ENCODE measurements at places on chromosomes 7 and 10.

- no peak for DNase-seq
Measured at GRCh38 chr7:108307595-108307994, 148.6 kb downstream of the NRCAM start.

GRCh38 chr7:24972991-24973390, 7.0 kb downstream of the OSBPL3 start:
- no peak for DNase-seq

GRCh38 chr7:43294080-43294630, 181.7 kb downstream of the HECW1 start:
- peak; percentile 3 for DNase-seq

DNA sequence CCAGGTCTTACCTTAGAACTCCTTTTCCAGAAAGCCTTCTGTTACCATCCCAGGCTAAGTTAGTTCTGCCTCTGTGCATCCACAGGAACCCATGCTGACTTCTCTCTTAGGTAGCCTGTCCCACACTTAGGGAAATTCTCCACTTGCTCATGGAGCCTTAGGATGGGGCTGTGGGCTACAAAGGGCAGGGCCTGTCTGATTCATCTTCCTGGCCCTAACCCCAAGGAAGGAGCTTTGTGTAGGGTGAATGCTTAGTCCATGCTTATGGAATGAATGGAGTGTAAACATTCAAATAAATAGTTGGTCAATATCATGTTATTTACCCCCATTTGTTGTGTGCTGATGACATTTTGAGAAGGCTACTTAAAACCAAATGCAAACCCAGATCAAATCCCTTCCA, 54.7 kb downstream of the EMX2 start:
- DNase-seq, result no peak

- DNase-seq, result no peak
Measured at GRCh38 chr10:94320285-94320914, 42.3 kb downstream of the NOC3L start.

DNA sequence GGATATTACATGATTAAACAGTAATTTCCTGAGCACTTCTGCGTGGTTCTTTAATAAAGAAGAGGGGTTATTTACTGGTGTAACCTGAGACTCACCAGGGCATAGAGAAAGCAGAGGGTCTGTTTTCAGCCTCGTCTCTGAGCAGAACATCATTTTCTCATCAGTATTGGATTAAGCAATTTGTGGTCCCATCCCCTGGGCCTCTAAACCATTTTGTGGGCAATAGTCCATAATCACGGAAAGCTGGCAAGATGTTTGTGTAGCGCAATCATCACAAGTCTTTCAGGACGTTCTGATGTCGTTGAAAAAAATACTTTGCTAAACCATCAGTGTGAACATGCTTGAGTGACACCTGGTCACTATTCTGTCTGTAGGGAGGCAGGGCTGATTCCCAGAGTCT, 37.1 kb upstream of the SEC61G start:
- no peak for DNase-seq

DNA sequence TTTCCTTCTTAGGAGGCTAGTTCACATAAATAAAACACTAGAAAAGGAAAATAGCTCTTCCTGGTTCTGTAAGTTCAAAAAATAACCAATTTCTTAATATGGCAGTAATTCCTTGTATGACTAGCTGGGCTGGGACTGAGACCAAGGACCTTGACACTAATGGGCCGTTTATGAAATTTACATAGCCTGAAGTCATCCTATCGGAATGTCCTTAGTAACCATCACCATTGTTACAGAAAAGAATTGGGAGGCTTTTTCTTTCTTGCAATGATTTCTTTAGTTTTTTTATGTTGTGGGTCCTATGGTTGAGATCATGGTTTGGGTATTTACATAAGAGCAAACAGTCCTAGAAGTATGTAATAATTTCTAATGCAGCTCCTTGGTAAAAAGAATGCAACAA, 87.1 kb upstream of the HDAC9 start:
- DNase-seq, result peak; percentile 62

DNA sequence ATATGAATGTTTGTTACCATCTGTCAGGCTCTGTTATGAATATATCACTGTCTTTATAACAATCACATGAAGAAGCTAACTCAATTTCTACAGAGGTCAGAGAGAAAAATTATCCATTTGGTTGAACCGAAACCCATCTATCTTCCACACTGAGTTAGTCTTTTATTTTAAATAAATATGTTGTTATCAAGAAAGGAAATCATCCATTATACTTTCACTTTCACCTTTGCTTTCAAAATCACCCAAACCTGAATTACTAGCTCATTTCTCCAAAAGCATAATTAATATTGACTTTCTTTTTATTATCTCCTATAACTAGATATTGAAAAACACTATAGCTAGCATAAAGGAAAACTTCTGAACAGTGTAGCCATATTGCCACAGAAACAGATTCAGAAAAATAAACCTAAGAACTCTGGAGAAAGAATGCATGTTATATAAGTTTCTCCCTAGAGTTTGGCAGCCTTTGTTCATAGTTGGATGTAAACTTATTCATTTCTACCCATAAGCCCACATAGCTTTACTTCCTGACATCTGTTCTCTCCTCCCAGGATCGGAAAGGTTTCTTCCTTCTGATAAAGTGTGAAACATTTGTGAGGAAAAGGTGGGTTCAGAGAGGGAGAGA, 66.0 kb downstream of the NPSR1 start:
- no peak for DNase-seq

- no peak for DNase-seq
Measured at GRCh38 chr7:120131096-120131839, 141.7 kb upstream of the KCND2 start.

GRCh38 chr7:152583006-152583405, 92.9 kb downstream of the XRCC2 start:
- DNase-seq, result no peak

DNA sequence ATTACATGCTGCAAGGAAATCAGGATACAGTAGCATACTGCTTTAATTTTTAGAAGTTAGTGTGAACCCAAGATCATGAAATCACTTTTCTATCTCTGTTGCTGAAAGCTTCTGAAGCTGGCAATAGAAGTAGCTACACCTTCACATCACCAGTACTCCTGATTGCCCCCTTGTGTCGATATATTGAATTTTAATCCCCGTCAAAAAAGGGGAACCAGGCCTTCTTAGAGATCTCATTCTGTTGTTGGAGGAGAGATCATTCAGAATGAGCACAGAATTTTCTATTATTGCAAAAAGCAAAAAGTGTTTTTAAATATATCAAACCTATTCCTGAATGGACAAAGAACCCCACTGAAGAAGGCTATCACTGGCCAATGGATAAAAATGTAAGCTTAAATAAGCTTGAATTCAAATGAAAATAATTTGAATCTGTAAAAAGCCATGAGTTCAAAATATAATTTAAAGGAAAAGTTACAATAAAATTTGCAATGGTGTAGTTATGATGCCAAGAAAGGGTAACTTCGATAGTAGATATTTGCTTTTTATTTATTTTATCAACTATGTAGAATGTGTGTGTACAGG, 39.7 kb upstream of the TEX47 start:
- no peak for DNase-seq

DNA sequence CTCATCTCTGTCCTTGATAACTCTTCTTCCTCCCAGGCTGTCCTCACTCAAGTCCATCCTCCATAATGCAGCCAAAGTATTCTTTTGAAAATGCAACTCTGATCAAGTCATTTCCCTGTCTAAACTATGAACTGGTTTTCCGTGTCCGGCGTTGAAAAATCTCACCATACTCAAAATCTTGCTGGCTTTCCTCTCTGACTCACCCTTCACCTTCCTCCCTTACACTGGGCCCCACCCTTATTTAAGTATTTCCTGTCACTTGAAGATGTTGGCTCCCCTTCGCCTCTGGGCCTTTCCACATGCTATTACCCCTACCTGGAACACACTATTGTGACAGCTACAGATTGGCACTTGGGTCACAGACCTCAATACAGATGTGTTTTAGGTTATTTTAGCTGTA, 515.6 kb downstream of the INHBA start:
- DNase-seq, result no peak

- no peak for DNase-seq
Measured at GRCh38 chr7:144830024-144830785, 5.6 kb downstream of the TPK1 start.

DNA sequence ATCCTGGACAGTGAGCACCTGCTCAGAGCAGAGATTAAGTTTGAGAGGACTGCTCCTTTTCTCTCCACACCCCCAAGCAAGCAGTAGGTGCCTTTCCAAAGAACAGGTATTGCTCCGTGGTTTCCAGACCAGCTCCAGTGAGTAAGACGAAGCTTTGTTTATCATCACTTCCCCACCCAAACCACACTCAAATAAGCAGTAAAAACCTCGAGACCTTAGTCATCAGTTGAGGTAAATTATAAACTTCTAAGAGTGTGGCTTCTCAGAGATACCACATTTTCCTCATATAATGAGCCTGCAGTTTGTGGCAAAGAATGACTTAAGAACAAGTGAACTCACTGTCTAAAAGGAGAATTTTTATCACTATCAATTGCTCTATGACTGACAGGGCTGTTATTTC, 50.0 kb upstream of the GRB10 start:
- no peak for DNase-seq

DNA sequence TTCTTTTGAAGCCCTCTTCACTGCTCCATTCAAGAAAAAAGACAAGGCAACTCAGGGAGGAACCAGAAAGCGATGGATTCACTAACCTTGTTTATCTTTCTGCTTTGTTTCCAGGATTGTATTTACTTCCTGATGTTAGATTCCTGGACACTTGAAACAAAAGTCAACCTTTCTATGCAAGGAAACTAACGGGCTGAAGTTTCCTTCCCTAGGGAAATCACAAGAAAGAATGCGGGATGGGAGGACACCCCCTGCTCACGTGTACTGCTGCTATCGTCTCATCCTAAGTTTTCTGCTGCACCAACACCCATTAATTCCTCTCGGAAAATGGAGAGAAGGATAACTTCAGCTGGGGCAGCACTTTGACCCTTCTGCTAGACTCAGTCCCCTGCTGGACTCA, 50.3 kb downstream of the ELMO1 start:
- DNase-seq, result no peak

GRCh38 chr7:104956753-104957450, 57.1 kb upstream of the KMT2E start:
- DNase-seq, result peak; percentile 88

GRCh38 chr7:14606101-14606500, 296.4 kb downstream of the DGKB start:
- DNase-seq, result no peak

DNA sequence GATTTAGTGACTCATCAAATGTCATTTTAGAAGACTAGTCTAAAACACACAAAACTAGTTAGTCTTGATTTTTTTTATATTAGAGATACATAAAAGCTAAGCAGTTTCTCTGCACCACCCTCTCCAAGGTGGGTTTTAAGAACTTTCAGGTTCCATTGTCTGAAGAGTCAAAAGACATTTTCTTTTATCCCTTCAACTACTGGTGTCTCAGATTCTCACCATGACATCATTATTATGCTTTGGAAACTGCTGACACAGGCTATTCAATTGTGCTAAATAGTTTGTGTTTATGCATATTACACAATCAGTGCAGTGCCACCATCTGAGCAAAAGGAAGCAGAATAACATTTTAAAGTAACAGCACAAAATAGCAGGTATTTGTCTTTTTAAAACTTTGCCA, 52.2 kb downstream of the IGF2BP3 start:
- DNase-seq, result no peak

DNA sequence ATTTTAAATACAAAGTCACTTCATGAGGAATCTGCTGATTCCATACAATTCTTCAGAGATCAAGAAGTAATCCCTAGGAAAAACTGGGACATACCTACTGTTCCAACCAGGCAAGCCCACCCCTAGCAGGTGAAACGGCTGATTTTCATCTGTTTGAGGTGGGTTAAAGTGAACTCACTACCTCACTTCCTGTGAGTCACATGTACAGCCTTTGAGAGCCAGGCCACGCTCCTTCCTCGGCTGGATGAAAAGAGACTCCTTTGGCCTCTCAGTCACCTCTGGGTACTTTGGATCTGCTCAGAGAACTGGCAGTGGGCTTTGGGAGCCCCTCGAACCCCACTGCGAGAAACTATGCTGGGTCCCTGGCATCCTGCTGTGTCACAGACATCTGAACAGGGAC, 68.2 kb downstream of the CHST15 start:
- DNase-seq, result no peak

DNA sequence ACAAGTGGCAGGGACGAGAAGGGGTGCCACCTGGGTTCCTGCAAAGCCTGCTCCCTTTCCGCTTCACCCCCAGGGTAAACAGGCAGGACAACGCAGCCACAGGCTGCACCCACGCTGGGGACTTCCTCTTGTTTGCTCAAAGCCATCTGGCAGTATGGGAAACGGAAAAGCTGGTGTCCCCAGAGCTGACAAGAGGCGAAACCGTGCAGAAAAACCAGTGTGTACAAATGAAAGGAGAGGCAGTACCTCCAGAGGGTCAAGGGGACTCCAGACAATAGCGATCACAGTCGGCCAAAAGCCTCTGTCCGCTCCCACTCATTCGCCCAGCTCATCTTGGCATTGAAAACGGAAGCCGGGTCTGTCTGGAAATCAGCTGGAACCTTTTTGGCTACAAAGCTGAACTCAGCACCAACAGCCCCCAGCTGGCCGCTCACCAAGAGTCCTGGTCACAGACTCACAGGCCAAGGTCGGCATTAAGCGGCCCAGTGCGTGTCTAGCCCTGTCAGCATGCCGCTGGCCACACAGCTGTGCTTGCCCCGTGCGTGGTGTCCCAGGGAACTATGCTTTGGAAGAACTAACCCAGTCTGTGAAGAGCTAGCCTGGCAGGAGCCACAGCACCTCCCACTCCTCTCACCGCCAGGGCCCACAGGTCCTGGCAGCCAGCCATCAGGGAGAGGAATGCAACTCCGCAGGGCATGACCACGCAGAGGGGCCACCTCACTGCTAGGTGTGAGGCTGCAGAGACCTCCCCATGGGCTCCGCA, 10.4 kb downstream of the TNS3 start:
- no peak for DNase-seq

DNA sequence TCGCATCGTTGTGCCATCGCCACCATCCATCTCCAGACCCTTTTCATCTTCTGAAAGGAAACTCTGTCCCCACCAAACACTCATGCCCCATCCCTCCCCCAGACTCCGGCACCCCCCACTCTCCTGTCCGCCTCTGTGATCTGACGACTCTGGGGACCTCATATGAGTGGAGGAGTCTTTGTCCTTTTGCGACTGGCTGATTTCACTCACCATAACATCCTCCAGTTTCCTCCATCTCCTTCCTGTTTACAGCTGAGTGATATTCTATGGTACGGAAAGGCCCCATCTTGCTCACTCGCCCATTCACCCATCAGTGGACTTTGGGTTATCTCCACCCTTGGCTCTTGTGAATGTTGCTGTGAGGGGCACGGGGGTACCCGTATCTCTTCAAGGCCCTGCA, 11.8 kb upstream of the INSIG1 start:
- DNase-seq, result no peak

- DNase-seq, result no peak
Measured at GRCh38 chr10:71805776-71806703, 32.7 kb upstream of the VSIR start.
